ENCODE measurements at places on chromosomes 4 and X.

GRCh38 chrX:94045724-94046123 is 371.7 kb downstream of the FAM133A start:
- no peak for DNase-seq

GRCh38 chr4:67342291-67342690 is 203.0 kb downstream of the CENPC start:
- no peak for DNase-seq

- no peak for DNase-seq
Measured at GRCh38 chr4:40204507-40205258, 7.9 kb downstream of the RHOH start.

DNA sequence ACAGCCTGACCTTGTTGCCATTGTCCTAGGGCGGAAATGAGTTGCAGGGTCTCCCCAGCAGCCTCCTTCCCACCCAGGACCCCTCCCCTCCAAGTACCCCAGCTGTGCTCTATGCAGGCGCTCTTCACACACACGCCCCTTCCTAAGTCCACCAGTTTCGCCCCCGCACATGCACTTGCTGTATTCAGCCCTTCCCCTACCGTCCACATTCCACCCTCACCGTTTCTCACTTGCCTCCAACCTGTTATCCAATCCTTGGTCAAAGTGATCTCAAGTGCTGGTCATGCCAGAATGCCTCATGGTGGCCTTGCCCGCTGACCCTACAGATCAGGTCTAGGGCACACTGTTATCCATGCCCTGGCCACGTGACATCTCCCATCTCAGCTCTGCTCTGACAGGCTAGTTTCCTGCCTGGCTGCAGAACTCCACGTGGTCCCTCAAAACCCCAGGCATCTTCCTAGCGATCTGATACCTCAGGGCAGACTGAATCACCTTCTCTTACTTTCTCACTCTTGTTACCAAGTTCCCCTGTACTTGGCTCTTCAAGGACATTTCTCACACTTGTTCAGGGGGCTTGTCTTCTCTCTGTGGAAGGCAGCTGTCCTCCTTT is 39.7 kb downstream of the NSG1 start:
- DNase-seq = no peak

GRCh38 chr4:16142598-16143310 is 58.9 kb upstream of the PROM1 start:
- no peak for DNase-seq

DNA sequence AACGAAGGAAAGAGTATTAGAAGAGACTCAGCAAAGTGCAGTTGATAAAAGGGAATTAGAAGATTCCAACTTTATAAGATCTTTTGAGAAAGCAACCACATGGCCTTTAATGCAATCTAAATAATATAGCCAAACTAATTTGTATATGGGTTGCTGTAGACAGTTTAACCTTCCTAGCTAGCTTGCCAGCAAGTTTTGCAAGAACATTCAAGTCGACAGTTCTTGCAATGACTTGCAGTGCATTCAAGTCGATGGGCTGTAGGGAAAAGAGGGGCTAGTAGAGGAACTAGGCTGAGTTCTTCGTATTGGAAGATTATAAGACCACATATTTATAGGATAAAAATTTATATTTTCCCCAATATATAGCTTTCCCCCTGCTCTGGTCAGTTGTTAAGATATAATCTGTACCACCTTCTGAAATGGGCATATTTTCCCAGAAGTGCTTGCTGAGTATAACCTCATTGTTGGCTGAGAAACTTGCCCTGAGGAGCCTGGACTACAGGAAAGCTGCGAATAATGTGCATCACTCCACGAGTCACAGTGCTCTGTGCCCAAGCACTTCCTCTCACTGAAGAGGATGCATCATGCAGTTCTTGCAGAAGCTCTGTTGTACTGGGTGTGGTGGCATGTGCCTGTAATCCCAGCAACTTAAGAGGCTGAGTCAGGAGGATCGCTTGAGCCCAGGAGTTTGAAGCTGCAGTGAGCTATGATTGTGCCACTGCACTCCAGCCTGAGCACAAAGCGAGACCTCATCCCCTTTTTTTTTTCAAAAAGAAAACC is 56.7 kb downstream of the DOCK11 start:
- DNase-seq = no peak

DNA sequence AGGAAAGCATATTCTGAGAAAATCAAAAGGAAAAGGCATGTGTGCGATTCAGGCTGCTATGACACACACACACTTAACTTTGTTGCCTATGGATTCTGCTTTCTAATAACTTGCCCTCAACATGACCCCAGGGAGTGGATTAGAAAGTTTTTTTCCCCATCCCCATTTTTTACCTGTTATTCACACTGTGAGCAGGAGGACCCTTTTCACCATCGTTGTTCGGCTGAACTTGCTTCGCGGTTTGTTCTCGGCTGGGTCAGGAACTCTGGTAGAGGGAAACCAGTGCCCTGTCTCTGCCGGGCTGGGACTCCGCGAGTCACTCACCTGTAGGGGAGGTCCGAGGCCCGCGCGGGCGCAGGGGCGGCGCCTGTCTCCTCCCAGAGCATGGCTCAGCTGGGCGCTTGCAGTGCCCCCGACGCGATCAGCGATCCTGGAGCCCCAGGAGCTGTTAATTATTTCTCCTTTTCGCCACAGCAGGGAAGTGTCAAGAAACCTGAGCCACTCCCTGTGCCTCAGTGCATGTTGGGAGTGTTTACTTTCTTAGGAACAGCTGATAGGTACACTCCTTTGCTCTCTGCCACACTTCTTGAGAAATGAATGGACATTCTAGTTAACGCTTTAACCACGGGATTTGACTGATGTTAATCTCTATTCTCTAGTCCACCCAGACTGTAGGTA is at the start of gene RASSF6:
RASSF6 (minus strand) TSS at position 322 of the 678 bp plus-strand sequence. CDS start 8,641 bp downstream, outside the sequence.
- DNase-seq = no peak

DNA sequence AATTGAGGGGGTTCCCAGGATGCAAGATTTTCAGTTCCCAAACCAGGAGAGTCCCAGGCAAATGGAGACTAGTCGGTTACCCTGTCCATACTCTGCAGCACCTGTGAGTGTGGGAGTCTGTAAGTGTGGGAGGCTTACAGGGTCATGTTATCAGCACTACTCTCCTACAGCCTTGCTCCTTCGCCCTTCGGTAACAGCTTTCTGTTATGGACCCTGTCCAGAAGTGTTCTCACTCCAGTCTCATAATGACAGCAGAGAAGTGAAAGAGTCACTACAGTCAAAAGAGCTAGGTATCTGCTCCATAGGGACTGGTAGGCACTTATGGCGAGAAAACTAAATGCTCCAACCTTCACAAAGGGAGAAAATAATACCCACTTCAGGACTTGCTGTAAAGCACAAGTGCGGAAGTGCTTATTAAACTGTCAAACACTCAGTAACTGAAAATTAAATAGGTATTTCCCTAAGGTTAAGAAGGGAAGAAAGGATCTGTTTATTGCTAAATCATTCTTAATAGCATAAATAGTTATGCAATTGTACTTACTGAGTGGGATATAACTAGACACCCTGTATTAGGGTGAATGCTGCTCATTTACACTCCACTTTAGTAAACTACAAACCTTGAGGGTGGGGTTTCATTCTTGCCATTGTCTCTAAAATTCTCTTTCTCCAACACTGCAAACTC is 2.7 kb upstream of the ADH7 start:
- DNase-seq = no peak

GRCh38 chr4:21780148-21780547 is 168.4 kb downstream of the KCNIP4 start:
- no peak for DNase-seq

DNA sequence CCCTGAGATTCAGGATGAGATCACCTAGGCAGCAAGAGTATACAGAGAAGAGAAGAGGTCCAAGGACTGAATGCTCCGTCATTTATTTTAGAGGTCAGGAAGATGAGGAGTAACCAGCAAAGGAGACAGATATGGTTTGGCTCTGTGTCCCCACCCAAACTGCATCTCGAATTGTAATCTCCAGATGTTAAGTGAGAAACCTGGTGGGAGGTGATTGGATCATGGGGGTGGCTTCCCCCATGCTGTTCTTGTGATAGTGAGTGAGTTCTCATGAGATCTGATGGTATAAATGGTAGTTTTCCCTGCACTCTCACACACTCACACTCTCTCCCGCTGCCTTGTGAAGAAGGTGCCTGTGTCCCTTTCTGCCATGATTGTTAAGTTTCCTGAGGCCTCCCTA is 60.8 kb downstream of the MID1IP1 start:
- DNase-seq = no peak

- DNase-seq = no peak
Measured at GRCh38 chrX:2577844-2578466, 77.2 kb upstream of the DHRSX start.

DNA sequence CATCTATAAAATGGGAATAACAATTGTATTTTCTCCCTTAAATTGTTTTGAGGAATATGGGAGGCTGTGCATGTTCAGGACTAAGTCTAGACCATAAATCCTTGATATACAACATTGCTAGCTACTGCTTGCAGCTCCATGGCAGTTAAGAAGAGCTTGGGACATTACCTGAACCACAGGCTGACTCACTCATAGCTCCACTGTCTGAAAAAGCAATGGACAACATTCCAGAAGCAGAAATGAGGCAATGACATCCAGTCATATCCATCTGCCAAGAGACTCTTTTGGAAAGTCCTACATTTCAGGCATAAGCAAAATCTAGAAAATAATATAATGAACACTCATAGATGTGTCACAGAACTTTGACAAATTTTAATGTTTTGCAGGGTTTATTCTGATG is 167.3 kb upstream of the LEF1 start:
- DNase-seq = no peak

- DNase-seq = no peak
Measured at GRCh38 chr4:101210331-101210730, 137.0 kb downstream of the PPP3CA start.

GRCh38 chr4:95087657-95088455 is 330.1 kb downstream of the BMPR1B start:
- DNase-seq = no peak

DNA sequence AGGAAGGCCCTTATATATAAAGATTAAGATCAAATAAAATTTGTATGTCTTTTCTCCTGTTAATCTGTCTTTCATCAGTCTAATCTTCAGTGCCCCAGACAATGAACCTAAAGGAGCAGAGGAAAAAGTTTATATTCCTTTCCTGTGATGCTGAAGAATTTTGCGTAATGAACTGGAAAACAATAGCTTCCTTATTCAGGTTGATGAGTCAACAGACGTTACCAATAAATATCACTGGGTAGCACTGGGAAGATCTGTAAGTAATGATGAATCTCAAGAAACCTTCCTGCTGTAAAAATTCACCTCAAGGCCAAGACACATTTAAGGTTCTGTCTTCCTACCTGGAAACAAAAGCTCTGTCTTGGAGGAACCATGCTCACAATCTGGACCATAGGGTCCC is 25.5 kb downstream of the CDKN2AIP start:
- DNase-seq = no peak

DNA sequence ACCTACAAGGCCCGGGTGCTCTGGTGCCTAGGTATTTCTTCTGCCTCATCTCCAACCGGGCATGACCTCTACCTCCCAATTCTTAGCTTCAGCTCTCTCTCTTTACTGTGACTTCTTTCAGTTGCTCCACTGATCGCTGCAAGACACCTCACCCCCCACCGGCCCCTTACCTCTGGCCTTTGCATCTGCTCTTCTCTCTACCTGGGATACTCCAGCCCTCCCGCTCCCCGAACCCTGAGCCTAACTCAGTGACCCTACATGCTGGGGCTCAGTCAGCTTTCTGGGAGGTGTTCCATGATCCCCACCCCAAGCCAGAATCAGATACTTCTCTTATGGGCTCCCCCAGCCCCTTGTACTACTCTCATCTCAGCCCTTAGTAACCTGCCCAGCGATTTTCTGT is 99.6 kb downstream of the EFNB1 start:
- no peak for DNase-seq

DNA sequence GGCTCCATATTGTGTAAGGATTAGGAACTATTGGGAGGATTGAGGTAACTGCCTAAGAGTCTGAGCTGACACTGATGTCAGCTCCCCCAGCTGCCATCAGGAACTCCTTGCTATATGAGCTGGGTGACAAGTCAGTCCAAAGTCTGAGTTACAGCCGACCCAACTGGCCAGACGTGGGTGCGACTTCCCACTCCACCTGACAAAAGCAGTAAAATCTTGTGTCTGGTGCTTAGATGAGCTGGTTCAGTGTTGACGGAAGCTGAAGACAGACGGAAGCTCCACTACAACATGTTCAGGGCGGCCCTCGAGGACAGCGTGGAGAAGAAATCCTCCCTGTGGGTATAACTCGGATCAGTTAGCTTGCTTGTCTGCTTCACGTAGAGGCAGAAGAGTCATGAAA is 22.8 kb upstream of the NAT8L start:
- DNase-seq = no peak

DNA sequence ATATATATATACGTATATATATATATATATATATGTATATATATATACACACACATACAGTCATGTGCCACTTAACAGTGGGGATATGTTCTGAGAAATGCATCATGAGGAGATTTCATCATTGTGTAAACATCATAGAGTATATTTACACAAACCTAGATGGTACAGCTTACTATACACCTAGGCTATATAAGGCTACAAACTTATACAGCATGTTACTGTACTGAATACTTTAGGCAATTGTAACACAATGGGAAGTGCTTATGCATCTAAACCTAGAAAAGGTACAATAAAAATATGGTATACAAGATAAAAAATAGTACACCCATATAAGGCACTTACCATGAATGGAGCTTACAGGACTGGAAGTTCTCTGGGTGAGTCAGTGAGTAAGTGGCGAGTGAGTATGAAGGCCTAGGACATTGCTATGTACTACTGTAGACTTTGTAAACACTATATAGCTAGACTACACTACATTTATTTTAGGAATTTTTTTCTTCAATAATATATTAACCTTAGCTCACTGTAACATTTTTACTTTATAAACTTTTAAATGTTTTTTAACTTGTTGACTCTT is 13.2 kb upstream of the CCSER1 start:
- DNase-seq = no peak

- DNase-seq = no peak
Measured at GRCh38 chrX:776529-777230, 146.1 kb downstream of the SHOX start.

DNA sequence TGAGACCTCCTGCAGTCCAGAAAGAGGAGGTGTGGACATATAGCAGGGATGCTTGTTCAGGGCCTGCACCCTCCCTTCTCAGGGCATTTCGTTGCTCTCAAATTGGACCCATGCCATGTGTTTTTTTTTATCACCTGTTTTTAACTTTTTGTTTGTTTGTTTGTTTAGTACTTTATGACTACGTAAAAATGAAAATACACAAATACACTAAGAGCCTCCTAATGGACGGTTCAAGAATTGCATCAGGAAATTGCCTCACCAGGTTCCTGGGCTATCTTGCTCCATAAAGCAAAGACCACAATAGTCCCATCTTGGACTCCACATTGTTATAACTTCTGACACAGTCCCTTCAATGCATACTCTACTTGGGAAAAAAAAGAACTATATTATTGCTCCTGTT is 1685.9 kb upstream of the TENM3 start:
- DNase-seq = no peak

- no peak for DNase-seq
Measured at GRCh38 chr4:106287353-106287969, 28.5 kb downstream of the TBCK start.

GRCh38 chrX:2463973-2464676 is 36.7 kb downstream of the DHRSX start:
- DNase-seq = no peak

GRCh38 chrX:111372086-111372485 is 39.9 kb downstream of the DCX start:
- no peak for DNase-seq

Data from nucleus accumbens (tissue), 56 donors.